ENCODE measurements at places on chromosomes 1 and 21.
A peak's percentile ranks its signal among the peaks of the same experiment; 100 is the strongest.

DNA sequence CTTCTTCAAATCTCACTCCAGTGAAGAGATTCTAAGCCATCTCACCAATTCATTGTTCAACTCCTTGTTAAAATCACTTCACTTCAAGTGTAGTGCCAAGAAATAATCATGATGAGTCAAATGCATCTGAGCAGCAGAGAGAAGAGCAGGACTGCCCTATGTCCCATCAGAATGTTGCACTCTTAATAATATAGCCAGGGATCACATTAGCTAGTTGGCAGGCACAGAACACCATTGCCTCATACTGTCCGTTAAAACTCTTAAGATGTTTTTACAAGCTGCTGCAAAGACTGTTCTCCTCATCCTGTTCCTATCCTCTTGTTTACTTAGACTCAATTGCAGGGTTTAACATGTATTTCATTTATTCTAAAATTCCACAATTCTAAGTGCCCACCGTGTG, 432.9 kb downstream of the PLPP3 start:
- DNase-seq: no peak

- no peak for DNase-seq
Observed at GRCh38 chr1:116751621-116752020, 2.6 kb upstream of the CD2 start.

DNA sequence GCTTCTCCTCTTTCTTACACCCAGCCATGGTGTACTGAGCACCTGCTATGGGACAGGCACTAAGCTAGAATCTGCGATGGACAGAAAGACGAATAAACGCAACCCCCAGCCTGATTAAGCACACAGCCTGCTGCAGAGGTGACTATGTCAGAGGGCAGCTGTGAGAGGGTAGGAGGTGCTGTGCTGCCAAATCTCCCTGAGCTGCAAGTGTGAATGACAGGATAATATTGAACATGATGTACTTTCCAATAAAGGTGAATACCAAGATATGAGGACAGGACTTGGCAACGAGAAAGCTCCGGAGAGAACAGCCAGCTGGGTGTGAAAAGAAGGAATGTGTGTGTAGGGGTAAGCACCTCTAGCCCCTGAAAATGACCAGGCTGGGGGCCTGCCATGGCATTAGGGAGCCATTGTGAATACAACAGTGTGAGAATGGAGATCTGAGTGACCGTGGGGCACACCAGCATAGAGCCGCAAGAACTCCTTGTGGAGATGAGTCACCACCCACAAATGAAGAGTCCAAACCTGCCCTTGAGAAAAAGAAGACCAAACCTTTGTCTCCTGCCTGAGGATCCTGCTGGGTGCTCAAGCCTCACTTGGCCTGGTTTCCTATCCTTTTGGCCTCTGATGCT, 83.0 kb upstream of the ATF3 start:
- no peak for DNase-seq

GRCh38 chr1:78211483-78212092, 165.8 kb downstream of the GIPC2 start:
- DNase-seq: no peak

DNA sequence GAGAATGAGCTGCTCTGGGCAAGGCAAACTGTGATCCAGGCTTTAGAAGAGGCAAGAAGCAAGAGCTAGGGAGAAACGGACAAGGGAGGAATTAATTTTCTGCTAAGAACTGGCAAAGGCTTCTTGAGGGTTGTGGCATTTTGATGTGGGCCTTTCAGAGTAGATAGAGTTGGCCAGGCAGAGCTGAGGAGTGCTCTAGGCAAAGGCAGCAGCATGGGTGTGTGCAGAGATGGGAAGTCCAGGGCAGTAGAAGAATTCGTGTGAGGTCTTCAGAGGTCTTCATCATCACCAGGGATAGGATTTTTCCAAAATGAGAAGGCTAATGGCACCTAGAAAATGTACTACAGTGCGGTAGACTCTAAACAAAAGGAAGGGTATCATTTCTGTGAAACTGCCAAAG, 237.8 kb downstream of the LTN1 start:
- no peak for DNase-seq

DNA sequence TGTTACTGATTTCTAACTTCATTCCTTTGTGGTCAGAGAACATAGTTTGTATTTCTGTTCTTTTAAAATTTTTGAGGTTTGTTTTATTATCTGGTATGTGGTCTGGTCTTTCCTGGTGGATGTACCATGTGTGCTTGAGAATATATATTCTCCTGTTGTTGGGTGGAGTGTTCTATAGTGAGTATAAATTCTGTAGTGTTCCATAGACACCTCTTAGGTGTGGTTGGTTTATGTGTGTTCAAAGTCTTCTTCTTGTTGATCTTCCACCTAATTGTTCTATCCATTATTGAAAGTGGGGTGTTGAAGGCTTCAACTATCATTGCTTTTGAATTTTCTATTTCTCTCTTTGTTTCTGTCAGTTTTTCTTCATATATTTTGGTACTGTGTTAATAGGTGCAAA, 20.1 kb downstream of the PPP2R5A start:
- no peak for DNase-seq

GRCh38 chr1:234610666-234611224, 767 bp upstream of the IRF2BP2 start:
- peak; percentile 97 for DNase-seq

DNA sequence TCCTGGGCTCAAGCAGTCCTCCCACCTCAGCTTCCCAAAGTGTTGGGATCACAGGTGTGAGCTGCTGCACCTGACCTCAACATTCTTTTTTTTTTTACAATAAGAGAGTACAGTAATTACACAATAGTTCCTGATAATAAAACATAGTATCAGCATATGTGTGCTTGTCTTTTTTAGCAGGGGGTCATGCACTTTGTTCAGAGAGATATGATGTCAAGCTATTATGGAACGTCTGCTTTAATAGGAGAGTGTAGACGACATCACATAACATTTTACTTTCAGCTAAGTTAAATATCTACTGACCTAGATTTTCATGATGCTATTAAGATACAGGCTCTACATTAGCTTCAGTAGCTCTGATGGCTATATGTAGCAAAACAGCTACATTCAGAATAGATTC, 70.5 kb downstream of the FMO4 start:
- no peak for DNase-seq

DNA sequence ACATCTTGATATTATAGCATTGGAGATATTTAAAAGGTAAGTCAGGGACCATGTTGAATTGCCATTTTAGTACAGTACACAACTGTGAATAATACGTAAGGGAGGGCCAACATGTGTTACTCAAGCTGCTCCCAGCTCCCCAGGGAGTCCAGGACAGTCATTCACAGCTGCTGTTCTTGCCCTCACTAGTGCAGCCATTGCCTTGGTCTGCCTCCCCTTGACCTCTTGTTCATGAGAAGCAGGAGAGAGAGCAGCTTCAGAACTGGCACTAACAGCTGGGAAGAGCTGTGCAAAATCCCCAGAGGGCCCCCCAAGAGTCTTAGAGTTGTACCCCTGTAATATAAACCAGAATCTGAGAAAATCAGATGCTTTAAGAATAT, 16.4 kb downstream of the TCEANC2 start:
- no peak for DNase-seq

- DNase-seq: no peak
Observed at GRCh38 chr1:220552672-220553260, 24.8 kb downstream of the MARK1 start.

DNA sequence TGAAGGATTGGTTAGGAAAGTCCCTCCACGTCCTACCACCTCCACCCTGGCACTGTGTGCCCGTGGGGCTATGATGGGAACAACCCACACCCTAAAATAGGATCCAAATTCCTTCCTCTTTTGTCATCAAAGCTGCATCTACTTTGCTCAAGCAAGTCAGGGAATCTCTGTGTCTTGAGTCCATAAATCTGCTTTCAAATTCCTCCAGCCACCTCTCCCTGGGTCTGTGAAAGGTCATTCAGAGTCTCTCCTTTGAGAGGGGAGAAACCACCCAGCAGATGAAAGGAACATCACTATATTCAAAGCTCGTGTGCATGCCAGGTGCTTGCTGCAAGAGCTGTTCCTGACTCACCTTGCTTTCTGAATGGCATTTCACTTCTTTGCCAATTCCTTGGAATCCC, 243.6 kb downstream of the TM2D1 start:
- no peak for DNase-seq

DNA sequence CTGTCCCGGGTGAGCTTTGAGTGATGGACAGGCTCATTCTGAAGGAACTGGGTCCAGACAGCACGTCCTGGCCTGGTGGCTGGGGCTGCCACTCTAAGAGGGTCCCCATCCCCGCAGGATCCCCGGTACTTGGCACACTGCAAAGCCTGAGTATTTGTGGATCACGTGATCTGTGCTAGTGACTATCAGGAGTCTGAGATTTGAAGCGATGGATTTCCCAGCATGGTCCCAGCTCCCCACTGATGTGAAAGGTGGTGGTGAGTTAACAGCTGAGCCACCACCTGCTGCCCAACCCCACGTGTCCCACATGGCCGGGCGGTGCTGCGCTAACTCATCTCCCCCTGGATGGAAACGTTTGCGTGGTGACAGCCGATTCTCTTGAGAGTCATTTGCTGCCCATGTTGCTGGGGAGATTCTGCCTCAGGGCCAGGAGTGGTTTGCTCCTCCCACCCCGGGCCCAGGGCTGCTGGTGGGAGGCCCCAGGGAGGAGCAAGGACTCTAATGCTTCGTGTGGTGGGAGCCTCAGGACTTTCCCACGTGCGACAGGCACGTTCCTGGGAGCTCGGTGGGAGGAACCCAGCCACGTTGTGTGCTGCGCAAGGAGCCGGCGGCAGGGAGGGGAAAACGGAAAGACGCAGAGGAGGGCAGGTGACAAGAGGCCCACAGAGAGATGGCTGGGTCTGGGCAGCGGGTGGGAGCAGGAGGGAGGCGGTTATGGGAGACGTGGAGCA, 15.1 kb downstream of the FAAP20 start:
- DNase-seq: no peak

GRCh38 chr1:154548028-154548427, 10.4 kb downstream of the UBE2Q1 start:
- no peak for DNase-seq

DNA sequence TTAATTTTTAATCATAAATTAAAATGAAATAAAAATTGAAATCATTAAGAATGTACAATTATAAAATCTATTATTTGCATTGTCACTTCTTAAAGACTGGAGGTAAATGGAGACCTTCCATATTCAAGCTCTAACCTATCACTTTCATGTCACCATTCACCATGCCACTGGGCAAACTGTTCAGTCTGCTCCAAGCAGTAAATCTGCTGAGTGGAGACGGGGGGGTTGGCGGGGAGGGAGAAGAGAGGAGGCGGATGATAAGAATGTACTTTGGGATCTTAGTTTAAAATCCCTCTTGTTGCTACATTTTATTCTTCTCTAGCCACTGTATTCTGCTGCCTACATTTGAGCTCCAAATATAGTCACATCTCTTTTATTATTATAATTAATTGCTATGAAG, 365.9 kb upstream of the NFIA start:
- no peak for DNase-seq

- DNase-seq: no peak
Observed at GRCh38 chr1:74375376-74375775, 137.0 kb downstream of the LRRC53 start.

DNA sequence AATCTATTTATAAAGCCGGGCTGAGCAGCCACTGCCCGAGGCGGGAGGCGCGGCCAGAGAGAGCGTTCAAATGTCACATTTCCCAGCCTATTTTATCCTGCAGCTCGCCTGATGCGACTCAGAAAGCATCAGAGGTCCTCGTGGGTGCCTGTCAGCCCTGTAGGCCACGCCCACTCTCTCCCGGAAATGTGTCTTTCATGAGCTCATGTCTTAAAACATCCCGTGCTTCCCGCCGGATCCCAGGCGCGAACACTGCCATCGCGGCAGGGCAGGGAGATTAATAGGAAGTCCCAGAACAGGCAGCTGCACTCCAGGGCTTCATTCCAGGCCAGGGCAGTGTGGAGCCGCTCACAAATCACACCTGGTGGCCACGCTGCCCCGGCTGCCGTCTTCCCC, 117.5 kb downstream of the PRDM16 start:
- DNase-seq: peak; percentile 52

- no peak for DNase-seq
Observed at GRCh38 chr1:66292944-66293343, 241.0 kb upstream of the SGIP1 start.

DNA sequence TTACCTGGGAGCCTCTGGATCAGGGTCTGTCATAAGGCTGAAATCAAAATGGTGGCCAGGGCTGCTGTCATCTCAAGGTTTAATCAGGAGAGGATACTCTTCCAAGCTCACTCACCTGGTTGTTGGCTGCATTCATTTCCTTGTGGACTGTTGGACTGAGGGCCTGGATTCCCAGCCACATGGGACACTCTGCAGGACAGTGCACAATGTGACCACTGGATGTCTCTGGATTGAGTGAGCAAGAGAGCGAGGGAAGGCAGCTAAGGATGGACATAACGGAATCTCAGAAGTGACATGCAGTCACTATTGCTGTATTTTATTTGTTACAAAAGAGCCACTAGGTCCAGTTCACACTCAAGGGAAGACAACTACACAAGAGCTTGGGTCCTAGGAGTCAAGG, 229.1 kb downstream of the S1PR1 start:
- no peak for DNase-seq

- DNase-seq: no peak
Observed at GRCh38 chr1:40922969-40923368, 56.5 kb upstream of the CTPS1 start.

GRCh38 chr1:54376430-54377039, 29.7 kb downstream of the SSBP3 start:
- no peak for DNase-seq

DNA sequence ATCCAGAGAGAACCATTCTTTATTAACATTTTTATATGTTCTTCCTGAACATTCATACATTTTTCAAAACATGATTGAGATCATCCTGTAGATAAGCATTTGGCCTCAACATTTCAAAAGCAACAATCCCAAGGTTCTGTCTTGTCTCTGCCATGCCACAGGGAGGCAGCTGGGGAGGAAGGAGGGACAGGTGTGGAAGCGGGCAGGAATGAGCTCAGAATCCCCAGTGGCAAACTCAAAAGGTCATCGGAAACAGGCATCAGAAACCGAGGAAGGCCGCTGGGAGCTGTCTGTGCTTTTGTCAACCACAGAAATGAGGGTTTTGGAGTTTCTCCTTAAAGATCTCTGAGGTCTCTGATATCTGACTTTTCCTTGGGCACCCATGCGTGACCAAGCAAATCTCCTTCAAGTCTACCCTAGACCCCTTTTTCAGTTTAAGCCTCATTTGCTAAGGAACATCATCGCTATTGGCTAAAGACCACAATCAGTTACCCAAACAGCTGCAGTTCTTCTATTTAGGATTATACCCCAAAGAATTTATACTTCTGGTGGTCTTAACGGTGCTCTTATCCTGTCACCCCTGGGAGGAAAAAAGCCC, 34.0 kb downstream of the RASSF5 start:
- DNase-seq: no peak
